ENCODE measurements at places on chromosomes 2 and 18.

GRCh38 chr2:37786191-37786698, 114.8 kb upstream of the CDC42EP3 start:
- DNase-seq = no peak

GRCh38 chr2:134233728-134234136, 20.1 kb upstream of the MGAT5 start:
- no peak for DNase-seq

DNA sequence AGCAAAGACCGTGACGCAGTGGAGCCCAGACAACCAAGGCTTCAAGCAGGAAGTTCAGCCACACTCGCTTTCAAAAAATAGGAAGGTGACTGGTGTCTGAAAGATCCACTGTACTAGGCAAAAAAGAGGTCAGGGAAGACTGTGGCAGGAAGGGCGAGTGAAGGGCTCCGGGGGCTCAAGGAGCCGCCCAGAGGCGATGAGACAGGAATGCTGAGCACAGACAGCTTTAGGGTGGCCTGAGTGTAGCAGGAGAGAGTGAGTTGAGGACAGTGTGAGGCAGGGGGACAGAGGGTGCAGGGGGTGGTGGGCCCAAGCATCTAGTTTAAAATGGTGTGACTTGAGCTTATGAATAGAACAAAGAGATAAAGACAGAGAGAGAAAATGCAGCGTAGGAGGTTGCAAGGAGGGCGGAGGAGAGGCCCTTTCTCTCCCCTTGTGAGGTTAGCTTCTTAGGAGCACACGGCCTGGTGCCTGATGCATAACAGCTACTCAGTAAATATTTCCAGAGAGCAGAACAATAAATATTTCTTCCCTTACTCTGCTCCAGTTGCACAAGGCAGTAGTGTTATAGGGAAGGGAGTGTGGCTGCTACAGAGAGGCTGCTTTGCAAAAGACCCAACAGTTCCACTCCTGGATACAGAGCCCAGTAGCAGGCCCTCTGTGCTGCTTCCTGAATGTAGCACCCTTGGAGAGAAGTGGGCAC, 789.7 kb upstream of the RAB6C start:
- DNase-seq = no peak

DNA sequence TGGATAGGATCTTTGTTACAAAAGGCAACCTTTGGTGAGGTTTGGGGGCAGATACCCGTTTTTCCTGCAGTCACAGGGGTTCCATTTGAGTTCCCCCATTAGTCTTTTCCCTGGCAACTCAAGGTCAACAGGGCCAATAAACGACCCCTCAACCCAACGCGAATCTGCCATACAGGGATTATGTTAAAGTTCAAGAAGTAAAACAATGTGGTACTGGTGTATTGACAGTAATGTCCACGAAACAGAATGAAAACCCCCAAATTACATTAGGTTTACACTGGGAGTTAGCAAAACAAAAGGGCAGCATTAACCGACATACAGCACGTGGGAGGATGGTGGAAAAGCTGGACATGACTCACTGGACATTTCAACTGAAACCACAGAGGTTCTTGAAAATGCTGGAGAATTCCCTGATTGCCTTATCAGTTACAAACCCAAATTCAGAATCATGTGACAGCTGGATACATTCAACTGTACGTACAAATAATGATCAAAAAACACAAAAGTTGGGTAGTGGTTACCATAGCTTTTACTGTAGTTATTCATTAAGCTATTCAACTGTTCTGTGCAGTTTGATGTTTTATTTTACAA, 4.9 kb upstream of the IMP4 start:
- no peak for DNase-seq

DNA sequence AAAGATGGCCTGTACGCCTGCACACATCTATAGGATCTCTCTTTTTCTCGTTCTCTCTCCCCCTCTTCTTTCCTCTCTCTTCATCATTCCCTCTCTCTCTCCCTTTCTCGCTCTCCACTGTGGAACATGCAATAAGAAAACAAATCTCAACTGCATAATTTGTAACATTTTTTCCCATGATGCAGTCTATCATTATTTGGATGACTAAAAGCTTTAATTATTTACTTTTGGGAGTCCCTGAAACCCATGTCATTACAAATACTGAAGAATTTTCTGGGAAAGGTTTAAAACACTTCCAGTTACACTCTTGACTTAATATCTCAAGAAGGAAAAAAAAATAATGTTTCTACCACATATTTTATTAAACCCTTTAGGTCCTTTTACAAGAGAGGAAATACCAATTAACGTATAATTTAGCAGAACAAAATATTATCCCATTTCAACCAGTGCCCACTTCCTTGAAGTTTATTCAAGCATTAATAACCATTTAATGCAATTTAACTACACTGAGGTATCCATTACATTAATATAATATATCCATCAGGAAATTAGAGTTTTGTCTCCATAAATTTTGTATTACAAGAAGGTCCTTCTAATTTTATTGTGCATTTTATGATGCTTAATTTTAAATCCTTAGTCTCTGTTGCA, 1615.2 kb upstream of the ACVR2A start:
- no peak for DNase-seq

DNA sequence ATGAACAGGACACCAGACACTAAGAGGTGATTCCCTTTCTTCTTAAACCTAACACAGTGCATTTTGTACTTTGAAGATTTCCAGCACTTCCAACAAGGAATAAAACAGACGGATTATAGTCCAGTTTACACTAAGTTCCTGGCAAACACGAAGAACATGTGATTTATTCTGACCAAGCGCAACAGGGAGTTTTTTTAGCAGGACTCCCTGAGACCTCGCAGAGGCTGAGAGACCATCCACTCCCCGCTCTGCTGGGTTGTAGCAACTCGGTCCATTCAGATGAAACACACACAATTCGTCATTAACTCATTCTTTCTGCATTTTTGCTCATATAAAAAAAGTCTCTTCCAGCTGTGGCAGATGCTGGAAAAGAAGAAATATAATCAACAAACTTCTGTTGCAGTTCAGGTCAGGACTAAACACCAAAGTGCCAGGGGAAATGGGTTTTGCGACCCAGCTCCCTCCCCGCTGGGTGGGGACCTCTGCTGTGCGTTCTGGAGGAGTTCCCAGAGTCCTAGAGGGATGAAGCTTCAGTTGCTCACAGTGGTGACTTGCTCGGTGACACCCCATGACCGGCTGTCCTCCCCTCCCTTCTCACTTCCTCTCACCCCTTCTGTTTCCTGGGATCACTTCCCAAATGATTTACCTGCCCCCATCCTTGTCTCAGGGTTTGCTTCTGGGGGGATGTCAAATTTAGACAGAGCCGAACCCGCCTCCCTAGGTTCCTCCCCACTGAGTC, 52.5 kb downstream of the KCNF1 start:
- no peak for DNase-seq

- DNase-seq = no peak
Measured at GRCh38 chr2:121736140-121736461, 574 bp downstream of the NIFK start.

DNA sequence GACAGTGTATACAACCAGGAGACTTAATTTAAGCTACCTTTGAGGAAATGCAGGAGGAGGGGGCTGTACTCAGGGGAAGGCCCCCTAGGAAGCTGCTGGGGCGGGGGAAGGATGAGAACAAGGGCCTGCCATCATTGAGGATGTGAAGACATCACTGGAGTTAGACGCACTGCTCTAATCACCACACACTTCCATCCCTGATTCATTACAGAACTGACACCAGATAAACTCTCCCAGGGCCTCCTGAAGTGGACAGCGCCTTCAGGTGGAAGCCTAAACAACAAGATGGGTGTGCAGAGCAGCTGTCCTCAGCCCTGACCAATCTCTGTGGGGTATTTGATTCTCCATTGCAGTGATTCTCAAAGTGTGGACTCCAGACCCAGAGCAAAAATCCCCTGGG, 30.6 kb upstream of the SLC35G4 start:
- no peak for DNase-seq

- DNase-seq = no peak
Measured at GRCh38 chr2:240289701-240290431, 145.6 kb upstream of the GPC1 start.

DNA sequence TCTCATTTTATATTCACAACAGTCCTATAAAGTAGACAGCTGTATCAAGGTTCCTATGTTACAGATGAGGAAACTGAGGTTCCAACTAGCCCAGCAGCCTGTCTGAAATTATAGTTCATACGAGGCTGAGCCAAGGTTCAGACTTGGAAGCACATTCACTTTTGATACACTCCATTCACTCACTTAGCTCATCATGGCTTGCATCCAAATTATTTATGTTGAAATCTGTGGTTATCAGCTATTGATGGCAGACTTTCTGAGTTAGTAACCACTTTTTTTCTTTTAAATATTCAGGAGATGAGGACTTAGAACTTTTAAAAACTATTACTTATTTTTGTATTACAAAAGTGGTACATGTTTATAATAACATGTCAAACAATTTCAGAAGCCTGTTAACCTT, 188.2 kb downstream of the MTX2 start:
- no peak for DNase-seq

DNA sequence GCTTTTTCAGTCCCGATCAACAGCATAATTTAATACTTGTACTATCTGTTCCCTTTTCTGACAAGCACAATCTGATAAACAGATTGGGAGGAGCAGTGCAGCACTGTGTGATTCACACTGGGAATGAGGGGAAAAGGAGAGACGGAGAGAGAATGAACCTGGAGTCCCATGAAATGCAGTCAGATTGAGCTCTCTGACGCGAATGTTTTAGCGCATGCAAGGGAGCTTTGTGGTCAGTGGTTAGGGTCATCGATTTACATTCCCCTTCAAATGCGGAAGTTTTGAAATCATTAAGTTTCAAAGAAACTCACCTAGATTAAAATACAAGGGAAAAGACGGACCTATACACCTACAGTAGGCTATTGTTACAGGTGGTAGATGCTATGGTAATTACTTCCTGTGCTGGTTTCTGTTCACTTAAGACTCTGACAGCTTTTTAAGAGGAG, 99.6 kb downstream of the KCTD1 start:
- no peak for DNase-seq

DNA sequence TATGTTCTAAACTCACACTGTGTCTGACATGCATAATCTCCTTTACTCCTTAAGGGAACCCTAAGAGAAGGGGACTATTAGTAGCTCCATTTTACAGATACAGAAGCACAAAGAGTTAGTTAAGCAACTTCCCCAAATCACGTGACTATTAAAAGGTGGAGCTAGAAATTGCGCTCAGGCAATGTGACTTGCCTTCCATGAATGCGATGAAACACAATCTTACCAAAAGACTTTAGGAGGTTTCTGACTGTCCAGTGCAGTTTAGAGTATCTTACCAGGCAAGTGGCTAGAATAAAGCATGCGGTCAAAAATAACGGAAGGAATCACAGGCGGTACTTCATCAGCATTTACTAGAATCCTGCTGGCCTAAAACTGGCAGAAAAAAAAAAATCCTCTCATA, 70.4 kb downstream of the ZNF521 start:
- no peak for DNase-seq

- DNase-seq = no peak
Measured at GRCh38 chr18:11953113-11953512, 28.2 kb upstream of the IMPA2 start.

GRCh38 chr2:99698896-99699295, 209.1 kb upstream of the REV1 start:
- no peak for DNase-seq

DNA sequence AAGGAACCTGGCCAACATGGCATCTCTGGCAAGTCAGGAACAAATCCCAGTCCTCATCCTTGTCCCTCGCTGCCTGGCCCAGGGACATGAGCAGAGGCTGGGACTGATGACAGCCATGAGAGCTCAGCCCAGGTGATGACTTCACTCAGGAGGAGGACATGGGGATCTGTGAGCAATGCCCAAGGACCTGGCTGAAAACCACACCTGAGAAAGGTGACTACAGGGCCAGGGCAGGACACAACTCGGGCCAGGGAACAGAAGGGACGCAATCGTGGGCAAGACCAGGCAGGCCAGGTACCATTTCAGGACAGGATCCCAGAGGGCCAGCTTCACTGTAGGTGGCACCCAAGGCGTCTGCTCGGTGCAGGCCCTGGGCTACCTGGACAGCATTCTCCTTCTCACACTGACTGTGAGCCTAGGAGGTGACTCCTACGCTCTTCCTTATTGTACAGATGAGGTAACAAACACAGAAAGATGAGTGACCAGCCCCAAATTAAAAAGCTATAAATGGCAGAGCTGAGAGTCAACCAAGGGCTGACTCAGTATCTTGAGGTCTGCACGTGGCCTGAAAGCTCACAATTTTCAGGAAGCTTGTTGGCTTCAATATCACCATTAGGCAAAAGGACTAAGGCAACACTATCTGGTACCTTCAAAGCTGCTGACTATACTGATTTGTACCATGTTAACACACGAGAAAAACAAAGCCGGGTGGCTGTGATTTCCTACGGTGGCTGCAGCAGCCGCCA, 141.1 kb downstream of the EIPR1 start:
- DNase-seq = no peak

- DNase-seq = no peak
Measured at GRCh38 chr18:64180171-64180570, 31.3 kb upstream of the LINC00305 start.

DNA sequence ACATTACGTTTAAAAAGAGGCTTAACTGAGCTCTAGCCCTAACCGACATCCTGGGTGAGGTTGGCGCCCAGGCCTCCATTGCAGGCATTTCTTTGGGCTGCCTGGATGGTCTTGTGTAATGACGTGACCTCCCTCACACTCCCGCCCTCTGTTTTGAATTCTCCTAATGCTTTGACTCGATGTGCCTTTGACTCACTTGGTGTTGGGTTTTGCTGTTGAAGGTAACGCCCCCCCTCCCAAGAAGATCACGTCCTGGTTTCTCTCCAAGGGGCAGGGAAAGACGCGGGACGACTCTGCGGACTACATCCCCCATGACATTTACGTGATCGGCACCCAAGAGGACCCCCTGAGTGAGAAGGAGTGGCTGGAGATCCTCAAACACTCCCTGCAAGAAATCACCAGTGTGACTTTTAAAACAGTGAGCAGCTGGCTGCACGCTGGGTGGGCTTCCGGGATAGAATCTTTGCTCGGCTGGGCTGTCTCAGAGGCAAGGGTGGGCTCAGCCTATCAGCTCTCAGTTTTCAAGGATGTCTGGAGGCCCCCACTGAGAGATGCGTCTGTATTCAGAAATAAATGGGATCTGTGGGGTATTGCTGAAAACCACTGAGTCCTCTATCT, 87.9 kb upstream of the ATG16L1 start:
- DNase-seq = no peak

DNA sequence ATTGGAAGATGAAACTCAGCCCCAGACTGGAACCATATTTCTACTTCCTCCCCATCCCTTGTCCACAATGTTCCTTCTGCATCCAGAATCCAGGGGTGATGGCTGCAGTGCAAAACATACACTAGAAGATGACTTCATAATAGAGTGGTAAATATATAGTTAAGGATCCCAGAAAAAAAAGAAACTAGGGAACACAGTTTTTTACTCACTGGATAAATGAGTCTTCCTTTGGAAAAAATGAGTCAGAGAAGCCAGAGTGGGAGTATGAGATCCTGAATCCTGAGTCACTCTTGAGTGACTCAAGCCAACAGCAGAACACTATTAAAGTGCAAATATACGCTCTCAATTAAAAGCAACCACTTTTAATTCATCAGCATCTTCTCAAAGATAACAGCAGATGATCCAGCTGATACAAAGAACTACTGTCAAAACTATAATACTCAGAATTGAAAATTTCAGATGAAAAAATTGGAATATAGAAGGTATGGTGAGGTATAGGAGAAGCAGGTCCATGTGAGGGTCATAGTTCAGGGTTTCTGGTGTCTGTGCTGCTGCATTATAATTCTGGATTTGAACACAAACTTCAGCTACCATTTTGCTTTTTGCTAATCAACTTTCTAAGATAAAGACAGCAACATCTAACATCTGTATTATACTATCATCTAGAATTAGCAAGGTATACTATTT, 987.2 kb upstream of the CDH2 start:
- DNase-seq = no peak

GRCh38 chr2:39099310-39099869, 21.5 kb downstream of the SOS1 start:
- DNase-seq = no peak
